ENCODE measurements at places on chromosomes 2 and 18.

GRCh38 chr2:182266909-182267308, 159.9 kb downstream of the PDE1A start:
- DNase-seq = no peak

DNA sequence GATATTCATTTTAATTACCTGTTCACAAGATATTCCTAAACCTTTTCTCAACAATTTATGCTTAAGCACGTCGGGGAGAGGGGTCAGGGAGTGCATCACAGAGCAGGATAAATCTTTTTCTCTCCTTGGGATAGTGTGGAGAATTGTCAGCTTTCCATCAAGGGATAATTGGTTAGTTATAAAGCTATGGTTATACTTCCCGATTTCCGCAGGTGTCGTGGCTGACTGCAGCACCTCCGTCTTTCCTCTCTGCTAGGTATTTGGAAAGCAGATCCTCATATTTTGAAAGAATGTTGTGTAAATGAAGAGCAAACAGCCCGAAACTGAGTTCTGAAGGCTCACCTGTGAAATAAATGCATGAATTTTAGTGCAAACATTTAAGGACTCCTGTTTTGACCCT, 778 bp downstream of the DYNC2LI1 start:
- DNase-seq = no peak

DNA sequence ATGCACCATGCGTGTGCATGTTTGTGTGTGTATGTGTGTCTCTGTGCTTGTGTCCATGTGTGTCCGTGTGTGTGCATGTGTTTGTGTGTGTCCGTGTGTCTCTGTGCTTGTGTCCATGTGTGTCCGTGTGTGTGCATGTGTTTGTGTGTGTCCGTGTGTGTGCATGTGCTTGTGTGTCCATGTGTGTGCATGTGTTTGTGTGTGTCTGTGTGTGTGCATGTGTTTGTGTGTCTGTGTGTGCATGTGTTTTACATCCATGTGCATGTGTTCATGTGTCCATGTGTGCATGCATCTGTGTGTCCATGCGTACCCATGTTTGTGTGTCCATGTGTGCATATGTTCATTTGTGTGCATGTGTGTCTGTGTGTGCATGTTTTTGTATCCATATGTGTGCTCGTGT, 100.5 kb downstream of the LBH start:
- DNase-seq = no peak

- DNase-seq = no peak
Observed at GRCh38 chr2:208266936-208267335, 881 bp downstream of the PIKFYVE start.

DNA sequence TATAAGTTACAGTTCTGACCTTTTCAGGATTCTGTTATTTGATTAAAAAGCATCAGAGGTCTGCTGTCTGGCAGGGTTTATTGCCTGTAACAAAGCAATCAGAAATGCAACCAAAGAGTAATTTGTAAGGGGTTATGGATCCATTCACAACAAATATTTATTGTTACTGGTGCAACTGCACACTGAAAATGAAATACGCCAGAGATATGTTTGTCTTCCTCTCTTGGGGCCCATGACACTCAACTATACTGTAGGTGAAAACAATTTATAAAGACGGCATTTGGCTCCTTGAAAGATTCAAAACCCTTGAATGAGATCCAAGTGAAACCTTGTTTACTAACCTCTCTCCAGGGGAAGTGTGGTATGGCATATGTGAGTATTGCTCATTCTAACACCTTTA, 452.2 kb downstream of the MBD2 start:
- DNase-seq = no peak

GRCh38 chr18:11789716-11790510, 61.3 kb upstream of the CHMP1B start:
- DNase-seq = no peak

DNA sequence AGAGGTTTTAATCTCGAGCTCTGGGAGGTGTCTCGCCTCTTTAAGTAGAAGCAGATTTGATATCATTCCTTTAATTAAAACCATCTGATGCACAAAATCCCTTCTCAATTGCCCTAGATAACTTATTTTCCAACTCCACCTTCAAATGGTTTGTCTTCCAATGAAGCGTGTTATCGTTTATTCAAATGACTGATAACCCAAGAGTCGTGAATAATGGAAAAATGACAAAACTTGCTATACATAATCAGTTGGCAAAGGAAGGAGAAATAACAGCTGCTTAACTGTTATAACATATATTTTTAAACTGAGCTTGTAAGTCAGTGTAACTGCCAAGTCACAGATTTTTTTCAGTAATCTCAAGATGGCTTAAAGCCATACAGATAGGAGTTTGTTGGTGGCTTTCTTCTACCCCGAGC, 144.6 kb downstream of the QPCT start:
- no peak for DNase-seq

- peak; percentile 48 for DNase-seq
Observed at GRCh38 chr2:75277111-75277510, 77.8 kb upstream of the TACR1 start.

DNA sequence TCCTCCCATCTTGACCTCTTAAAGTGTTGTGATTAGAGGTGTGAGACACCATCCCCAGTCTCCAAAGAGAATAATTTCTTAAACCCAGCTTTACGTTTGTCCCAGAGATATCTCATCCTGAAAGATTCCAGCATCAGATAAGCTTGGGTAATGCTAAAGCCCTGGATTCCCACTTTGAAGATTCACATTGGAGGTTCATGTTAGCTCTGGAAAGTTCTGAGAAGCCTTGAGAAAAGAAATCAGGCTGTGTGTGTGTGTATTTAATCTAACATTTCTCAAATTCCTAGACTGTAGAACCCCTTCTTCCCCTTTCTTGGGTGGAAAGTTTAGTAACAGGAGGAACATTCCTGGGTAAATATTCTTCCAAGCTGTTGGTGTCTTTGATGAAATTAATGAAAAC, 18.0 kb downstream of the ZNF532 start:
- DNase-seq = no peak

- DNase-seq = no peak
Observed at GRCh38 chr2:203835892-203836800, 31.4 kb upstream of the CTLA4 start.

DNA sequence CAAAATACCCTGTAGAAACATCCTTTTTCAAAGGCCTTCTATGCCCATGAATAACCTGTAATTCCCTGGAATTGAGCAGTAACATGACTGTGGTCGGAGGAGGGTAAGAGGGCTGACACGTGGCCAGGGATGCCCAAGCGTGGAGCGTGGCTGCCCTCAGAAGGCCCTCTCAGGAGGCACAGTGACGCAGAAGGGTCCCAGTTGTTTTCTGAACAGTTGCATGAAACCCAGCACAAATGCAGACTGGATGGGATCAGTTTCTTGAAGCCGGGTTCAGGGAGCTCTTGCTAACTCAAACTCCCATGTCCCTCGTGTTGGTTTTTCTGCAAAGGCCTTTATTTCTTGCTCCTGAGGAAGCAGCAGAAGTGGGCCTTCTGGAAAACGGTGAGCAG, 237.0 kb downstream of the ALPK2 start:
- DNase-seq = no peak
